ENCODE measurements at places on chromosomes 4 and X.
A peak's percentile ranks its signal among the peaks of the same experiment; 100 is the strongest.

- DNase-seq = no peak
Observed at GRCh38 chrX:12890467-12890866, 16.0 kb upstream of the TLR8 start.

DNA sequence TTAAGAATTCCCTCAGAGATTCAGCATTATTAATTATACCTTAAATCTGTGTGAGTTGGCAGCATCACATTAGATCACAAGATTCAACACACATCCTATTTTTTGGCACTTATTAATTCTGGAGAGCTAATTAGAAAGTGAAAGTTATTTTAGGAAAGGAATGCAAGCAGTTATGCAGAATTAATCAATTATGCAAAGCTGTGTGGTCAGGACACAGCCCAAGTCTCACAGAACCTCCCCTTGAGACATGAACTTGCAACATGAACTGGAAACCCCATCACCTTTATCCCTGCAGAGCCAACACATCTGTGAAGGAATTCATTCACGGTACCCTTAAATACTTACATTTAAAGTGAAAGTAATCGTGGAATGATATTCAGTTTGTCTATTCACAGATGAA is 80.5 kb downstream of the TSPAN5 start:
- no peak for DNase-seq

DNA sequence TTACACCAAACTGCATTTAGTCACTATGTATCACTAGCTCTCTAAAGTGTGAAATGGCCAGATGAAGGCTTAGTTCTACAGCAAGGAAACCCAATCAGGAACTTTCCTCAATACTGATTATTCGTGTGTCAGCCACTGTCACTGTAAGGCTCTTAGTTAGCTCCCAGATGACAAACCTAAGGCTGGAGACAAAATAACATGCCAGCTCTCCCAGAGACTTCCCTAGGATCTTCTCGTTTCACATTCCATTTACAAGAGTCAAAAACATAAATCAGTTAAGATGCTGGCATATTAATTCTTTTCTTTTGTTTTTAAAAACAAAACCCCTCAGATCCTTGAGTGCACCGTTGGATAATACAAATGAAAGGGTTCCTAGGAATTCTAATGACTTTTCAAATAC is 88.2 kb upstream of the TFDP3 start:
- no peak for DNase-seq

GRCh38 chrX:49120091-49120490 is 3.4 kb downstream of the GPKOW start:
- no peak for DNase-seq

DNA sequence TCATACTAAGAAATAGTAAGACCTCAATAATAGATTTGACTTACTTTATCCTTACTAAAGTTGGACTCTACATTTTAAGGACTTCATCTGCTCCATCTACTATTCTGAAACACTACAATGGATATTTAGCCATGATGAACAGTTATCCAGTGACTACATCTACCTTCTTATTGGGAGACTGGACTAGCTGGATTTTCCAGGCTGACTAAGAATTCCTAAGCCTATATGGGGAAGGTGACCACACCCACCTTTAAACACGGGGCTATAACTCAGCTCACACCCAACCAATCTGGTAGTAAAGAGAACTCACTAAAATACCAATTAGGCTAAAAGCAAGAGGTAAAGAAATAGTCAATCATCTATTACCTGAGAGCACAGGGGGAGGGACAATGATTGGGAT is 1438.4 kb downstream of the TECRL start:
- DNase-seq = no peak

DNA sequence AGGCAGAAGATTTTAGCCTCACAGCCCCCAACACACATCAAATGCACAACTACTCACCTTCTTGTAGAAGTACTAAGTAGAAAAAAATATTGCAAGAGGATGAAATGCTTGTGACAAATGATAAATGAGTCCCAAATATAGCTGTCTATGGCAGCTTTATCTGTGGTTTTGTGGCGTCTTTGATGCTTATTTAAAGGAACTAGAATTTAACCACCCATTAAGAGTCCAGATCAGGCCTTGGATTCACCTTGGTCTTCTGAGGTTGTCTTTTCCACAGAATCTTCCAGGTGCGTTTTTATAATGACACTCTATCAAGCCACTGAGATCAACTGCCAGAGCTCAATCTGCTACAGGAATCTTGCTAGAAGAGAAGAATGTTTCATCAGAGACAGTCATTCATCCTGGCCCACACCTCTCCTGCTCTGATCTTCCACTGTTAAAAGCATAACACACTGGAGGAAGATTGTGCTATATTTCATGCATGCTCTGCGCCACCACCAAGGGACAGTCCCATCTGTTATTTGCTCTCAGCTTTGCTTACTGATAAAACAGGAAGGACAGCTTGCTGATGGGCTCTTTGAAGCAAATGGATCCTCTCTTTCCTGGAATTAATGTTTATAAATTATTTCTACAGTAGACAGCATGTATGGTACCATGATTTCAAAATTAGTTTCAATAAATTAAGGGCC is 144.1 kb downstream of the SLC7A11 start:
- DNase-seq = no peak

- DNase-seq = peak; percentile 57
Observed at GRCh38 chrX:149962859-149963757, 24.8 kb upstream of the EOLA2 start.

GRCh38 chr4:96763546-96763945 is 923.7 kb downstream of the PDHA2 start:
- no peak for DNase-seq

DNA sequence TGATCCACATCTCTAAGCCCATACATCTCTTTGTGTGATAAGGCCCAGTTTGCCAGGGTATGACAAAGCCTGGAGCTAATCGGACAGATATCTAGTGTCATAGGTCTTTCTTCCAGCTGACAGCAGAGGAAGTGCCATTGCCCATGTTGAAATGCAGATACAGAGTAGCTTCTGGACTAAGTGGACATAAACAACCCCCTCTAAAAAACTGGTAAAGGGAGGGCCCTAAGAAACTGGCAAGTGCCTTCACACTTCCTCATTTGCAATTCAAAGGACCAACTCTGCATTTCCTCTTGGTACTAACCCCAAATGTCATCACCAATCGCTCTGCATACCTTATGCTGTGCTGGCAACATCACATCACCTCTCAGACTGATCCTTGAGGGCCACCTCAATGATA is 20.8 kb downstream of the ARHGEF6 start:
- no peak for DNase-seq

- DNase-seq = no peak
Observed at GRCh38 chr4:5385741-5386311, 322.5 kb downstream of the EVC2 start.

DNA sequence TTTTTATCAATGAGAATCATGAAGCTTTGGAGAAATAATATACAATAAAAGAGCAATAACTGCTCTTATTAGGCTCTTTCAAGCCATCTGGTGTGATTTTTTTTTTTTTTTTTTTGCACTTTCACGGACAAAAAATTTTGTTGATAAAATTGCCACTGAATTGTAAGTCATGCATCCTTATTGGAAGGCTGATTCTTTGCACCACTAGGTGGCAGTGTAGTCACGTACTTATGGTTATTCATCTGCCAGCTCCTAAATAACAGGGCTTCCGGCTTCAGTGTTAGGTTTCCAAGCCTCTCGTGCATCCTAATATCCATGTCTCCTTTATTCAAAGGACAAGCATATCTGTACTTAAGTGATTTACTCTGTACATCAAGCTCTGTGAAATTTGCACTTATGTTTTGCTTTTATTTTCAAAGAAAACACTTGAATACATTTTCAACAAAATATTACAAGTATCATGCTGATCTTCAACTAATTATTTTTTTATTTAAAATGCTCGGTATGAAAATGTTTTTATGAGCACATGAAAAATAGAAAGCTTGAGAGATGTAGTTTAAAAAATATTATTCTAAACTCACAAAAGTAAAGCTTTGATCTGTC is 1578.3 kb upstream of the TENM3 start:
- DNase-seq = peak; percentile 50

- DNase-seq = no peak
Observed at GRCh38 chr4:76630741-76631140, 195.7 kb downstream of the SHROOM3 start.

- DNase-seq = no peak
Observed at GRCh38 chr4:184355111-184355604, 119.2 kb downstream of the IRF2 start.

GRCh38 chr4:148170408-148171365 is 271.5 kb downstream of the NR3C2 start:
- no peak for DNase-seq

DNA sequence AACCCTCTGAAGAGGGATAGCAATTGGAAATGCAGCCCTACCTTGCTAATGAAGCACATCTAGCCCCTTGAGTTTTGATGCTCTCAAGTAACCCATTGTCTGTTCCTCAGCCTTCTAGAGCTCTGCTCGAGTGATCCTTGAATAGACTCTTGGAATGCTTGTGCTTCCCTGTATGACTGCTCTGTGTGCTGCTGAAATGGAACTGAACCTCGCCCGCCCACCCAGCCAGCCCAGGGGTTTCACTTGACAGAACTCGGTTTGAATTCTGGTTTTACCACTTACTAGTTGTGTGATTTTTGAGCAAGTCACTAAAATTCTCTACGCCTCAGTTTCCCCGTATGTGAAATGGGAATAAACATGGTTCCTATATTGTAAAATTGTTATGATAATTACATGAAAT is 77.1 kb downstream of the MID2 start:
- no peak for DNase-seq

DNA sequence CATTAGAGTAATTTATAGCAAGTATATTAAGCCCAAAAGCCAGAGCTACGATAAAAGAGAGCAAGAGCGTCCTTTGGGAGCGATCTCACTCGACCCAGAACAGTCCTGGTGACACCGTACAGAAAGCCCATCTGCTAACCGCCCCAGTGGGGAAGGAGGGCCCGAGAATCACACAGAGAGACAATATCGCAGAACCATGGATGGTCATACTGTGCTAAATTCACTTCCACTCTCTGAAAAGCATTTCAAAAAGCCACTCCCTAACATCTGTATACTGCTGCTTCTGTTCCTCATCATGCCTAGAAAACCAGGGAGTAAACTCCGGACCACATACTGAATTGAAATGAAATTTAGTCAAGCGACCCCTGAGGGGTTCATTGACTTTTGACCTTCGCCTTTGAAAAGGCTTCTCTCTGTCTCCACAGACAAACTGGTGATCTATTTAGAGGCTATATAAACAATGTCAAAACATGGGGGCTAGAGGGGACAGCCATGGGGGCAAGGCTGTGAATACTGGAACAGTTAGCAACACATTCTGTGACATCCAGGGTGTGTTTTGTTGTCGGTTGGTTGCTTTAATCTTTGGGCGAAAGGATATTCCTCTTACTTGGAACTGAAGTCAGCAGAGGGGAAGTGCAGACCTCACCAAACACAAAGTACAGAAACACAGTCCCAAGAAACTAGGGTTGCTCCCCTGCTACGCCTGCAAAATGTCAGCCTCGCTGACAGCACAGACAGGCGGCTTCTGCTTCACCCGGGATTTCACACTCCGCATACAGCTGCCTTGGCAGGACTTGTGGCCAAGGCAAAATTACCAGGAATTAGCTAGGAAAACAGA is 129.0 kb upstream of the RASGEF1B start:
- DNase-seq = no peak

DNA sequence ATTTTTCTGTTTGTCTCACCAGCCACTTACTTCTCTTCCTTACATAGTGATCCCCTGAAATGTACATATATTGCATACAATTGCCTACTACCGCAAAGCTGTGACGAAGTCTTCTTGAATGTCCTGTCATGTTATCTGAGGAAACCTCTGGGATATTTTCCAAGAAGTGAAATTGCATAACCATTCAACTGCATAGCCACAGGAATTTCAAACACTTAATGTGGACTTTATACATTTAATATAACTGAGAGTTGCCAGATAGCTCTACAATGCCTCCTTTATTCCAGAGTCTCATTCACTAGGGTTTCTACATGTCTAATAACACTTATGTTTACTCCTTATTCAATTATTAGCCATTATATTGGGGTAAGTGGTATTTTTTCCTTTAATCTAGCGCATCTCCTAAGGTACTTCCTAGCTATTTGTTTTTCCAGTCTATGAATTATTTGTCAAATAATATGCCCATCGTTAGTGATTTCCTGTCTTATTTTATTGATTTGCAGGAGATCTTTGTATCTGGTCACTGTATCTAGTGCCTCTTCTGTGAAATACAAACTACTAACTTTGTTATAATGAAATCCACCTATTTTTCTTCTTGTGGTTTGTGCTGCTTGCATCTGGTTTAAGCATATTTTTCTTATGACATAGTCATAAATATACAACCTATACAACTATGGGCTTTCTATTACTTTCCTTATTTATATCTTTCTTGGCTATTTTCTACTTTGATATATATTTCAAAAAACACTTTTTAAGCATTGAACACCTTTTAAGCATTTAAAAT is 69.2 kb upstream of the GRID2 start:
- no peak for DNase-seq

DNA sequence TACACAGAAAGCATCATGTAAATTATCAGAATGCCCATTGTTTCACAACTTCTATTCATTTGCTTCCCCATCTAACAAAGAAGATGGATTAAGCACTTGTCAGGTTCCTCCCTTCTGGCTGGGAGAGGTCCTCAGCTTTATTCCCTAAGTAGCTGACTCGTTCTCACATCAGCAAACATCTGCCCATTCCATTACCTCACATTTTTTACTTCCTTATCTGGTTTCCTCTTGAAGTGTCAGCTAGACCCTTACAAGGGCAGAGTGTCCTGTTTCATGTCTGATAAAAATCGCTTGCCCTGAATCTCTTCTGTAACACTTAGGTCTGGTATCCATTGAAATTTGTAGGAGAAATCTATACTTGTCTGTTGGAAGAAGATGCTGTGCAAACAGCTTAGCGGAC is 34.7 kb downstream of the TMPRSS11A start:
- no peak for DNase-seq

DNA sequence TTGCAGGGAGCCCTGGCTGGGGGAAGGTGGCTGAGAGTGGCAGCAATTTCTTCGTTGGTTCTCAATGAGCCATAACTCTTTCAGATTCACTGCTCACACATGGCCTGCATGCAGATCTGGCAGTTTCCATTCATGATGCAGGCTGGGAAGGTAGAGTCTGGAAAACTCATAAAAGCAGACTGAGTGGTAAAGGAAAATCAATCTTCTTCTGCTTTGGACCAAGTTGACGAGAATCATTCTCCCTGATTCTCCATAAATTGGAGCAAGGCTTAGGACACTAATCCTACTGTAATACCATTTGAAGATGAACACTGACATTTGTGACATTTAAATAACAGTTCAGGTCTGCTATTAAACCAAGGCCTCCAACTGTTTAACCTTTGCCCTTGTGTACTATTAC is 35.3 kb upstream of the HAND2 start:
- no peak for DNase-seq

DNA sequence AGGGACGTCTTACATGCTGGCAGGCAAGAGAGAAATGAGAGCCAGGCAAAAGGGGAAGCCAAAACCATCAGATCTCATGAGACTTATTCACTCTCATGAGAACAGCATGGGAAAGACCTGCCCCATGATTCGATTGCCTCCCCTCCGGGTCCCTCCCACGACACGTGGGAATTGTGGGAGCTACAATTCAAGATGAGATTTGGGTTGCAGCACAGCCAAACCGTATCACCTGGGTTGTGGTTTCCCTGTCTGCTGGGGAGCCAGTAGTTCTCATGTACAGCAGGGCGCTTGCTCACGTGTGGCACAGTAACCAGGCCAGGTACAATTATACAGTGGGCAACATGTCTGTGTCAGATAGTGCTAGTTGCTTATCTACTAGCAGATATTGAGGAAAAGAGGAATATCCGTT is 11.1 kb upstream of the RS1 start:
- no peak for DNase-seq

All from NCI-H187 (cell line).